ENCODE measurements at places on chromosomes 7 and 10.

GRCh38 chr7:5702876-5703571 lies 78.4 kb downstream of the RNF216 start:
- H3K27ac ChIP-seq, result no peak overlapping the region
- peaks cover 26% of the 10 kb centered on the region for H3K4me1 ChIP-seq
- no peak overlapping the region for H3K4me3 ChIP-seq
- no peaks in the 10 kb centered on the region for H3K27me3 ChIP-seq

DNA sequence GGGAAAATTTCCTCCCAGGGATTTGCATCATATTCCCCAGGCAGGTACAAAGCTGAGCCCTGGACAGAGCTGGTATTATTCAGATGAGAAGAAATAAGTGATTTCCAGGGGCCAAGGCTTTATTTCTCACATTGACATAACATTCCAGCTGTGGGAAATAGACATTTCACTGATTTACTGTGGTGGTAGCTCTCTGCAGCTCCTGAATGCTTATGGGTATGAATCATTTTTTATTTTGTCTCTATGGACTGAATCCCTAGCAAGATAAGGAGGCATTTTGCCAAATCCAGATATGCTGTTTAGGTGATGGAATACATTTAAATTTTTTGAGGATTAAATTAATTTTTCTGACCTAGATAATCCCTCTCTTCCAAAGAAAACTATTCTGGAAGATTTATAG lies 97.9 kb downstream of the MTPN start:
- no peaks in the 10 kb centered on the region for H3K36me3 ChIP-seq
- no peaks in the 10 kb centered on the region for H3K27me3 ChIP-seq
- no peak overlapping the region for H3K27ac ChIP-seq

DNA sequence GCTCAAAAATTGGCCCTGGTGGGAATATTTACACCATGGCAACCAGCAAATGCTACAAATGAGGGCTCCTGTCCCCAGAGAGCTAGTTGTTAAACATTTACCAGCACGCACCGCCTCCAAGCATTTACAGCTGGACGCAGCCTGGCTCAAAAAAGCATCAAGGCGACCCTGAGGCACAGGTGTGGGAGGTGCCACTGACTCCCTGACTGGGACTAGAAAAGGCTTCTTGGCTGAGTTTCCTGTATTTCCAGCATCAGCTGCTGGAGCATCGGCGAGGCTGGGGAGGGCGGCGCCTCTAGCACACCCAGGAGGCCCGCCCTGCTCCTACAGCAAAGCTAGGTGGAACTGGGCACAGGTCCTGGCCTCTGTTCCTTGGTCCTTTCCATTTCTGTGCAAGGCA lies 43.5 kb upstream of the ZRANB1 start:
- no peaks in the 10 kb centered on the region for H3K36me3 ChIP-seq
- no peak overlapping the region for H3K27ac ChIP-seq
- peaks cover 4% of the 10 kb centered on the region for H3K27me3 ChIP-seq

GRCh38 chr7:12802070-12802469 lies 114.6 kb downstream of the ARL4A start:
- H3K36me3 ChIP-seq, result no peaks in the 10 kb centered on the region
- no peak overlapping the region for H3K4me3 ChIP-seq
- H3K27ac ChIP-seq, result no peak overlapping the region
- no peaks in the 10 kb centered on the region for H3K27me3 ChIP-seq
- H3K4me1 ChIP-seq, result no peaks in the 10 kb centered on the region

DNA sequence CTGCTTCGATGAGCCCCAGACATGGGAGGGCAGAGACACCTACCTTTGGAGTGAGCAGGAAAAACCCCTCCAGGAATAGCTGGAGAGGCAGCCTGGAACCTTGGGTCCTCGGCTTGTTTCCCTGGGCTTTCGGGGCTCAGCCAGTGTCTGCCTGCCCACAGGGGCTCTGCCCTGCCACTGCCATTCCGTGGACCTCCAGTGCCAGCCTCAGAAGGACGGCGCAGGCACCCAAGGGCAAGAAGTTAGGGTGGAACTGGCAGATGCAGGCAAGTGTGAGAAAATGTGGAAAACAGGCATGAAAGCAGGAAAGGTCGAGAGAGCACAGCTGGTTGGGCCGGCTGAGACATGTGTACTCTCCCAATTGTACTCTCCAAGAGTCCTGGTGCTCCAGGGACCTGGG lies 281.5 kb downstream of the GRID1 start:
- H3K27ac ChIP-seq, result no peak overlapping the region
- H3K27me3 ChIP-seq, result no peaks in the 10 kb centered on the region
- H3K36me3 ChIP-seq, result no peaks in the 10 kb centered on the region
- no peak for DNase-seq
- H3K4me3 ChIP-seq, result no peak overlapping the region

All from MM.1S (cell line).